ENCODE measurements at places on chromosomes 16 and 17.

DNA sequence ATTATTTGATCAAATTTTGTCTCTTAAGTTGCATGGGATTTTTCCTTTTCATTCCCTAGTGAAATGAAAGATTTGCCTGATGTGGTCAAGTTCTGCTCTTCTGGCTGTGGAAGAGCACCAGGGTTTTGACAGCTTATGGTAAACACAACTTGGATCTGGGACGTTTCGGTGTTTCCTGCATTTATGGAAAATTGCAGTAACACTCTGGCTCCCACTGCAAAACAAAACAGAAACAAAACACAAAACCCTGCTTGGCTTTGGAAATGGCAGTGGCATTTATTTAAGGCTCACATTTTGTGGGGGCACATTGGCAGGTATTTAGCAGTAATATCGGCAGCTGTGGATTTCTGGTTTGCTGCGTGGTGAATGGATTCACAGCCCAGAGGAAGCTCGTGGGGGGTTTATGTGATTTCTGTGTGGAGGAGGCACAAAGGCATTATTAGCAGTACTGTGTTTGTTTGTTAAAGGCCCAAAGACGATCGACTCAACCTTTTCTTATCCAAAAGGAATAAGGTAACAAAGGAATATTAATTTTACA lies 377.8 kb downstream of the SNX29 start:
- DNase-seq, result no peak

- peak; percentile 74 for DNase-seq
Observed at GRCh38 chr16:85448557-85449190, 164.4 kb upstream of the GSE1 start.

DNA sequence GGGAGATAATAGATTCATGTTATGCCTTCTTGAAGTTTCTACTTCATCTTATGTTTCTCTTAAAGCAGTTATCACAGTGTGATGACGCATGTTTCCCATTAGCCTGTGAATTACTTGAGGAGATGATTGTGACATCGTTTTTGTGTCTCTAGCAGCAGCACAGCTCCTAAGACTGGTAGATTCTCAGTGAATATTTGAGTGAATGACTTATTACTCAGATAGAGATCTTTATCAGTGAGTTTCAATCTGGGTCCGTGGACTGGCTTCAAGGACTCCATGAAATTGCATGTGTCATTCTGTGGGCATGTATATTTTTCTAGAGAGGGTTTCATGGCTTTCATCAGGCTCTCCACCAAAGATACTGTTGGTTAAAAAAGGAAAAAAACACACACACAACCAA lies 29.9 kb downstream of the YPEL2 start:
- DNase-seq, result no peak

- no peak for DNase-seq
Observed at GRCh38 chr16:27253526-27253930, 15.0 kb downstream of the NSMCE1 start.

DNA sequence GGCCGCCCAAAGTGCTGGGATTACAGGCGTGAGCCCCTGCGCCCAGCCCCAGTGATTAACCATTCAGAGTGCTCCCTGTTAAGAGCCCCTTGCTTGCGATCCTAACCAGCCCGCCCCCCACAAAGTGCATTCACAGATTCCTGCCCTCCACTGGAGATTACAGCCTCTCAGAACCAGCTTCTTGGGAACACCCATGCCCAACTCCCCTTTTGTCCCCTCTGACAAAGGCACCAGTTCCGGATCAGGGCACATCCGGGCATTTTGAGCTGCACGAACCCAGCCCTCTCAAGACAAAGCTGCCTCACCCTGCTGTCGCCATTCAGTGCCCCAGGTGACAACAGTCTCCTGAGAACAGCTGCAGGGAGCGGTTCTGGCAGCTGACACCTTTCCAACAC lies 848 bp upstream of the KRT19 start:
- no peak for DNase-seq

- peak; percentile 57 for DNase-seq
Observed at GRCh38 chr17:59377410-59377809, 46.0 kb downstream of the YPEL2 start.

DNA sequence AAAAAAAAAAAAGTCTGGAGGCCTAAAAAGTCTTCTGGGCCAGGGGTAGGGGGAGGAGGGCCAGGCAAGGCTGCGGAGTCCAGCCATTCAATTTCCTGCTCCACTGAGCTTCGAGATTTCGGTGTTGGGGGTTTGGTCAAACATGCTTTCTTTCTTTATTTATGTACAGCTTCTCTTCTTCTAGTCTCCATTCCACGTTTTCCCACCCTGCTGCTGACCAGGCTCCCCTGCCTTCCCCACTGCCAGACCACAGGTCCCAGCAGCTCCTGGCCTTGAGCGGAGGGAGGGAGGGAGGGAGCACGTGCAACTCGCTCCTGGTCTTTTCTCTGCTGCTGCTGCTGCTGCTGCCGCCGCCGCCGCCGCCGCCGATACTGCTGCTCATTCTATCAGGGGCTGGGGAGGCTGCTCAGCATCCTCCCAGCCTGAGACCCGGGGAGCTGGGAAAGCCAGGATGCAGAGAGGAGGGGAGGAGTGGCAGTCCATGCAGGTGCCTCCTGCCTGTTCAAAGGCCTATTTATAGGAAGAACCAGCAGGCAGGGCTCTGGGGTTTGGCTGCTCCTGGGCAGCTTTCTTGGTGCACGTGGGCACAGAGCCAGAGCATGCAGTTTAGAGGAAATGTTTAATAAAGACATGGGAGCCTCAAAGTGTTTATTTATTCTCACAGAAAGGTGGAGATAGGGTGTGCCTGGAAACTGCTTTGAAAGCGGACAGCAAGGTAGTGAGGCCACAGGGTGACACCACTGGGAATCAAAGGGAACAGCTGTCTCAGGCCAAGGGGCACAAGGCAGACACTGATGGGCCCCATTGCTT lies 23.4 kb upstream of the ZFHX3 start:
- DNase-seq, result peak; percentile 75

- DNase-seq, result peak; percentile 75
Observed at GRCh38 chr17:42183741-42184711, 1.2 kb downstream of the HCRT start.

DNA sequence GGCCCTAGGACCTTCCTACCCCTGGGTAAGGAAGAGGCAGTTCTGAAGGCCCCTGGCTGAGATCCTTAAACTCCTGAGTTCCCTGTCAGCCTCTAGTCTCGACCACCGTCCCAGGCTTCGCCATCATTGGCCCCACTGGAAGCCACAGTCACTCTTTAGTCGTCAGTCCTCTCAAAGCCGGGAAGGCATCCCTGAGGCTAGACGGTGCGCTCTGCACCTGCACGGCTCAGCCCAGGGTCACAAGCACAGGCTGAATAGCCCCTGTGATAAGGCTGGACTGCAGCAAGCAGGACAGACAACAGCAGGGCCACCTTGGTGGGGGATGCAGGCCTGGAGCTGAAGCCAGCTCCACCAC lies 3.3 kb upstream of the HEXIM1 start:
- no peak for DNase-seq

DNA sequence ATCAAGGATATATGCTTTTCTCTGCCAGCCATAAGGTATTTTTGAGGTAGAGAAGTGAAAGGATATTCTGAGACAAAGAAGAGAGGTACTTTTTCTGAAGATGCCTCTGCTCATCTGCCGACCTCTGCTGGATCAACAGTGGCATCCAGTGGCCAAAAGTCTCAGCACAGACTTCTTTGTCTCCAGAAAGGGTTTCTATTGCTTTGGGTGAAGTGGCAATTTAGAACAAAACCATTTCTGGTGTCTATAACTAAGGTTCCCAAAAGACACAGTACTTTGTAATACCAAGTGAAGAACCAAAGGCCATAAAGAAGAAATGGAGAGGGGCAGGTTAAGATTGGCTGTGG lies 155.2 kb upstream of the C17orf78 start:
- no peak for DNase-seq

DNA sequence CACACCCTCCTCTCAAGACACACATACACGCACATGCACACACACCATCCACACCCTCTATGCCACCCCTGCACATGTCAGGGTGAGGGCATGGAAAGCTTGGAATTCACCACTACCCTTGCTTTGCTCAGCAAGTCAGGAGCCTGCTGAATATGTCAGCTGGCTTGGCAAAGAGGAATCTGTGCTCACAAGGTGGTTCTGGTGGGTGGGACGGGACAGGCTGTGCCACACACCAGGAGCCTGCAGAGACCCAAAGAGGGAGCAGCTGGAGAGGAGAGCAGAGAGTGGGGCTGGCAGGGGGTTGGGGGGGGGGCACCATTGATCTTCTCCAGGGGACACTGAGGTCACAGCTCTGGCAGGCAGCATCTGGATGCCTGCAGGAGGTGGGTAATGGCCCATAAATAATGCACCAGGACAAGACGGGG lies 48.7 kb upstream of the NDRG4 start:
- no peak for DNase-seq

DNA sequence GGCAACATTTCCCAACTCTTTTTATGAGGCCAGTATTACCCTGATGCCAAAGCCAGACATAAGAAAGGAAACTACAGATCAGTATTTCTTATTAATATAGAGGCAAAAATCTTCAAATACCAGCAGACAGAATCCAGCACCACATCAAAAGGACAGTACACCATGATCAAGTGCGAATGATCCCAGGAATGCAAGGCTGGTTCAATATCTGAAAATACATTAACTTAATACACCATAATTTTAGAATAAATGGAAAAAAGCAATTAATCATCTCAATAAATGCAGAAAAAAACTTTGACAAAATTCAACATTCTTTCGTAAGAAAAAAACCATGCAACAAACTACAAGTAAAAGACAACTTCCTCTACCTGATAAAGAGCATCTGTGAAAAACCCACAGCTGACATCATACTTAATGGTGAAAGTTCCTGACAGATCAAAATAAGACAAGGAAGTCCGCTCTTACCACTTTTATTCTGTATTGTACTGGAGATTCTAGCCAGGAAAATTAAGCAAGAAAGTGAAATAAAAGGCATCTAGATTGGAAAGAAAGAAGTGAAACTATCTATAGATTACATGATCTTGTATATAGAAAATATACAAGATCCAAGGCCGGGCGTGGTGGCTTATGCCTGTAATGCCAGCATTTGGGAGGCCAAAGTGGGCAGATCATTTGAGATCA lies 26.4 kb upstream of the MAPK3 start:
- no peak for DNase-seq

DNA sequence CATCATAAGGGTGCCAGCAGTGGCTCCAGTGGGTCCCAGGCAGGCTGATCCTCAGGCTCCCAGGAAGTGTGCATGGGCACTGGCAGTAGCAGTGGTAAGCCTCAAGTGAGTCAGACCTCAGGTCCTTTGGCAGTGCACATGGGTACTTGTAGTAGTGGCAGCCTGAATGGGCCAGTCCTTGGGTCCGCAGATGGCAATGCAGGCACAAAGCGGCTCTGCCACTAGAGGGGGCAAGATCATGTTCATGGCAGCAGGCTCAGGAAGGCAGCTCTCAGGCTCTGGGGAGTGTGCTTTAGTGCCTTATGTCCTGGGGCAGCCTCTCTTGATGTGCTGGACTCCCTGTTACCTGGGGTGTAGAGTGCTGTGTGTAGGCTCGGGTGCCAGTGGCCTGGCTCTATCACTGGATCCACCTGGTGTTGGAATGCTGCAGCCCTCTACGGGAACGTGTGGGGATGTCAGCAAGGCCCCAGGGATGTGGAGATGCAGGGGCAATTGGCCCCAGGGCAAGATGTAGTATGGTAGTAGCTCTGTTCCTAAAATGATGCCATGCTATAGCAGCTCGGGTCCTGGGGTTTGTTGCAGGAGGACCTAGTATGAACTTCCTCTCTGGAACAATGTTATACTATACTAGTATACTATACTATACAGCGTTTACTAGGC lies 11.0 kb downstream of the ACSM3 start:
- peak; percentile 32 for DNase-seq

DNA sequence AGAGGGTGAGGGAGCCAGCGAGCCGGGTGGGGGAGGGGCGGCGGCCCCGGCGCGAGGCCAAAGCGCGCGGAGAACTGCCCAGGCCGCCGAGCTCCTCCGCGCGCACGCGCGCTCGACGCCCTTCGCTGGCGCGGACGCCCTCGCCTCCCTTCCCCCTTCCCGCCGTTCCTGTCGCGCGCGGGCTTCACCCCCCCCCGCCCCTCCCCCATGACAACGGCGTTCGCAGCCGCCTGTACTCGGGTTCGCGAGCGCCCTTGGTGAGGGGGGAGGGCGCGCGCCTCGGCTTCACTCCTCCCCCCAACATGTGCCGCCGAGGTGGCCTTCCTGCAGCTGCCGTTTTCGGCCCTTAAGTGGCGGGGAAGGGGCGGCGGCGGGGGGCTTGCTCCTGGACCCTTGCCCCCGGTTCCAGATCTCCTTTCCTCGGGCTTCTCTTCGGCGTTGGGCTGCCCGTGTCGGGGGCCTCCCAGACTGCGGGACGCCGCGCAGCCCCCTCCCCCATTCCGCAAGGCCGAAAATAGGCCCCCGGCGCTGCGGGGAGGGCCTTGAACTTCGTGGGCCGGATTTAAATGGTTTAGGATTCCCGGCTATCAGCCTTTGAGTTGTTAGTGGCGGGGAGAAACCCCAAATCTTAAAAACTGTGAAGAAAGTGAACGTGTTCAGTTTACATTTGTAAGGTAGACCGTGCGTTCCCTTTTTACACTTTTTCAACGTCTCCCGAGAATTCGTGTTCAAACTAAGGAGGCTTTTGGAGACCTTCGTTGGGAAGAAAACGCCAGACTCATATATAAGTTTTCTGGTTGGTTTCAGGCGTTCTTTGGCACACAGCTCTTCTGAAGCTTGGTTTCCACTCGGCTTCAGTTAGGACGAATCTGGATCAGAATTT lies 653 bp downstream of the SRRM2 start:
- peak; percentile 91 for DNase-seq

- DNase-seq, result no peak
Observed at GRCh38 chr16:31421587-31421986, 6.6 kb downstream of the COX6A2 start.

DNA sequence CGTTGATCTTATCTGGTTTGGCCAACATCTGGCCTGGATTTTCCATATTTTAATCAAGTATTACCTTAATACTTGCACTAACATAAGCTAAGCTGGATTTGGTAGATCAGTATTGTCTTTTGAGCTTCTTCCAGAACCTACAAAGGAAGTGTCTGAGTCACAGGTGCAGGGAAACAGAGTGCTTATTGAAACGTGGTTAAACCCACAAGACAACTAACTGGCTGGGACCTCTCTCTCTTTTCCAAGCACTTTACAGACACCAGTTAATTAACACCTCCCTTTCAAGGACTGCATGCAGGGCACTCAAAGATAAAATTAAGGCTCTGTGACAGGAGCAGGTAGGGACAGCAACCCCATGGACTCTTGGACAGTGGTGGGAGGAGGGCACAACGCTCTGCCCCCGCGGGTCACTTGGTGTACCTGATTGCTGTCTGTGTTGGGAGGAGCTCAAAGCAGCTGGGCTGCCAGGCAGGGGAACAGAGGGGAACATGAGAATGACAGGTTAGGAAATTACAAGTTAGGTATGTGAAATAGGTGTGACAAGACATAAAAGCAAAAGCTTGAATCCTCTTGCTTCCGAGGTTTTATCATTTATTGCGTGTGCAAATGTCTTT lies 133.7 kb upstream of the MON1B start:
- DNase-seq, result no peak

GRCh38 chr17:9115214-9116191 lies 94.2 kb downstream of the NTN1 start:
- DNase-seq, result peak; percentile 77
